ENCODE measurements at places on chromosomes 3 and 15.

DNA sequence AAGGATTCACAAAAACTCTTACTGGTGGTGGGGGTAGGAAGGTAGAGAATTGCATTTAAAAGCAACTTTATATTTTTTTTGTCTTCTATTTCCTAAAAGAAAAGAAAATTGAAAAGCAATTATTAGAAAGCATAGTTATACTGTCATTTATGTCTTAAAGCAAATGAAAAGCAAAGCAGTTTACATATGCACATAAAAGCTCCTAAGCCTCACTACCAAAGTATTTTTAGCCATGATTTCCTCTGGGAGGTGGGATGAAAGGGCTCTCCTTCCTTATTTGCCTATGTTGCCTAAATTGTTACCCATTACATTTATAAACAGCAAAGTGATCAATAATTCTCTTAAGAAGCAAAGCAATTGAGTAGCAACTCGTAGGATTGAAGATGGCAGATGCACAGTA lies 7.0 kb downstream of the ZNF445 start:
- no peak for DNase-seq

DNA sequence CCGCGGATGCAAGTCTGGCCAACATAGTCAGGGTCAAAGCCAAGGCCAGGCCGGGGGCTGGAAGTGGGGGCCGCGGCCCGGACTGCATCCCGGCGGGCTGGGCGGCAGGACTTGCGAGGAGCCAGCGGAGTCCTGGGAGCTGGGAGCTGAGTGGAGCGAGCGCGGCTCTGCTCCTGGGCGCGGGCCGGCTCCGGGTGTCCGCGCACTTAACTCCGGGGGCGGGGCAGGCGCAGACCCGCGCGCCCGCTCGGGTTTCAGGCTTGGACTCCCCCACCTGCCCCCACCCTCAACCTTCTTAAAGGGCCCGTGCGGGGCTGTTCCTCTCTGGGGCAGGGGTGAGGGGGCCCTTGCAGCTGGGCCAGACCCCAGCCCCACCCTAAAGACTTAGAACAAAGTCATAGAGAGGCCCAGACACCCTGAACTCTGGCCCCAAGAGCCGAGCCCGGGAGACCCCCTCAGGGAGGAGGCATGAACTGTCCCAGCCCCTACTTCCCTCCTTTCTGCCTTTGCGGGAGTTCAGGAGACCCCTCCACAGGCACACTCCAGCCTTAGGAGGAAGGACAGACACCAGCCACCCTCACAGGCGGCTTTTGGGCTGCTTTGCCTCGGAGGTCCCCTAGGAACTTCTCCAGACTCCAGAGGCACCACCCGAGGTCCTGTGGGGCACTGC lies at the start of gene CSPG4:
Gene CSPG4 (minus strand): TSS at position 181 of the 670 bp plus-strand sequence. CDS start 93 bp downstream, at position 88.
- DNase-seq, result no peak

- DNase-seq, result no peak
Observed at GRCh38 chr15:73994912-73995622, 551 bp downstream of the PML start.

GRCh38 chr3:66795365-66795764 lies 202.7 kb upstream of the KBTBD8 start:
- no peak for DNase-seq

DNA sequence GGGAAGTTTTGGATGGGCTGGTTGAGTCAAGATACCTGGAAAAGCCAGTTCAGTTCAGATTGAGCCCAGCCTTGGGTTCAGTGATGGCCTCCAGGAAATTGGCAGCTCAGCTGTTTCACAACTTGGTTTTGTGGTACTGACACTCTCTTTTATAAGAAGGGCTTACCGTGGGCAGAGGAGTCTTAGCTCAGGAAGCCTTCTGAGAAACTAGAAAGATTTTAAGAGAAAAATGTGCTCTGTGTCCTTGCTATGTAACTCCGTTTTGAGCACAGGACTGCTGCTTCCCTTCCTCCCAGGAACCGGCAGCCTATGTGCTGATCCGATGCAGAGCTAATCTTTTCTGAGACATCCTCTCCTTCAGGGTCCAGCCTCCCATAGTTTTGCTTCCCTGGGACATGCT lies 46.6 kb upstream of the RASGRP1 start:
- no peak for DNase-seq

DNA sequence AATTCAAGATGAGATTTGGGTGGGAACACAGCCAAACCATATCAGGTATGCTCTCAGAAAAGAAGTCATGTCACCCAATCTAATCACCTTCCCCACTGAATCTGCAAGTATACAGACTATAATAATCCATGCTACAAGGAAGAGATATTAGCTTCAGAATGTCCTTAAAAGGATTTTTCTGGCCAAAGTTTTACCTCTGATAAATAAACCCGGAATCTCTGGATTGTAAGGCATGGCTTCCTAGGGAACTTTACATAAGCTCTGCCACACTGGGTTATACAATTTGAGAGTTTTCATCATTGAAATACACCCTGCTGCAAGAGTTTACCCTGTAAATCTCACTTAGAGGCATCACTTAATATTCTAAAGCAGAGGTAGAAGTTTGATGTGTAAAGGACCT lies 330.5 kb upstream of the KCNMB2 start:
- no peak for DNase-seq

DNA sequence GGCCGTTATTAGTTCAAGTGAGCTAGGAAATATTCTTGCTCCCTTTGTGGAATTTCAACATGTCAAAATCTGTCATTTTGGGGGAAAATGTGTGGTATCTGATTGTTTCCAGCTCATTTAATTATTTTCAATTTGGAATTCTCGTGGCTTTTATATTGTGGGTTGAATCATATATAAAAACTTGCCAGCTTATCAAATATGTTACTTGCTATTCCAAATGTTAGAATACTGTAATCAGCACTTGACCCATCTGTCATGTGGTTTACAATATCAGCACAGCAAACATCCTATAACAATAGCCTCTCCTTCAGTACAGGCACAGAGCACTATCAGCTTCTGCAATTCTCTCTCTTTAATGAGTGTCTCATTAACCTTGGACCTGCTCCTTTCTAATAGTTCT lies 130.2 kb upstream of the FEZF2 start:
- no peak for DNase-seq
